COLO829 (cell line): ENCODE measurements at places on chromosomes 4 and X.

DNA sequence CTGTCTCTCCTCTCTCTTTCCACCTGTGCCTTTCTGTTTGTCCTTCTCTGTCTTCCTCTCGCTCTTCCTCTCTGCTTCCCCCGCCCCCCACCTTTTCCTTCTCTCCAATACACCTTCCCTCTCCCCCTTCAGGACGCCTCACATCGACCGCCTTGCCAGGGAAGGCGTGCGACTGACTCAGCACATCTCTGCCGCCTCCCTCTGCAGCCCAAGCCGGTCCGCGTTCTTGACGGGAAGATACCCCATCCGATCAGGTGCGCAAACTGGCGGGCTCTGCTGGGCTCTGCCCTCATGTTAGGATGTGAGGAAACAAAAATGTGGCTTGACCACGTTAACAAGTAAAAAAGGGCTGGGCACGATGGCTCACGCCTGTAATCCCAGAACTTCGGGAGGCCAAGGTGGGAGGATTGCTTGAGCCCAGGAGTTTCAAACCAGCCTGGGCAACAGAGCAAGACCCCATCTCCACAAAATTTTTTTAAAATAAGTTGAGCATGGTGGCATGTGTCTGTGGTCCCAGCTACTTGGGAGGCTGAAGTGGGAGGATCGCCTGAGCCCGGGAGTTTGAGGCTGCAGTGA is 35.2 kb downstream of the ARSF start:
- DNase-seq: no peak

DNA sequence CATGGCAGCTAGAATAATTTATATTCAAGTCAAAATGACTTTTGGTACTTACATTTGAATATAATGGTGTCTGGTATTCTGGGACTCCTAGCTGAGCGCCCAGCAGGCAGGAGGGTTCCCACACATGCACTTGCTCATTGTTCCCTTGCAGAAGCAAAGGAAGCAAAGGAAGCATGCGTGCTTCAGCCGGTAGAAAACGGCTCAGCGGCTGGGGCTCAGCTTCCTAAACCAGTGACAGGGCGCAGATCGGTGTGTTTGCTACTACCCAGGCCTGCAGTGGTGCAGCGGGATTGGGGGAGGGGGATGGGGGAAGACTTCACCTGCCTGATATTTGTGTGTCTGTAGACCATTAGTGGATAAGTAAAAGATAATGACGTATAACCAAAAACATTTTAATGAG is 978.3 kb upstream of the TENM3 start:
- no peak for DNase-seq

GRCh38 chrX:115337491-115338144 is 48.1 kb downstream of the LUZP4 start:
- peak; percentile 17 for DNase-seq

GRCh38 chr4:827209-828081 is 1.5 kb upstream of the CPLX1 start:
- no peak for DNase-seq

DNA sequence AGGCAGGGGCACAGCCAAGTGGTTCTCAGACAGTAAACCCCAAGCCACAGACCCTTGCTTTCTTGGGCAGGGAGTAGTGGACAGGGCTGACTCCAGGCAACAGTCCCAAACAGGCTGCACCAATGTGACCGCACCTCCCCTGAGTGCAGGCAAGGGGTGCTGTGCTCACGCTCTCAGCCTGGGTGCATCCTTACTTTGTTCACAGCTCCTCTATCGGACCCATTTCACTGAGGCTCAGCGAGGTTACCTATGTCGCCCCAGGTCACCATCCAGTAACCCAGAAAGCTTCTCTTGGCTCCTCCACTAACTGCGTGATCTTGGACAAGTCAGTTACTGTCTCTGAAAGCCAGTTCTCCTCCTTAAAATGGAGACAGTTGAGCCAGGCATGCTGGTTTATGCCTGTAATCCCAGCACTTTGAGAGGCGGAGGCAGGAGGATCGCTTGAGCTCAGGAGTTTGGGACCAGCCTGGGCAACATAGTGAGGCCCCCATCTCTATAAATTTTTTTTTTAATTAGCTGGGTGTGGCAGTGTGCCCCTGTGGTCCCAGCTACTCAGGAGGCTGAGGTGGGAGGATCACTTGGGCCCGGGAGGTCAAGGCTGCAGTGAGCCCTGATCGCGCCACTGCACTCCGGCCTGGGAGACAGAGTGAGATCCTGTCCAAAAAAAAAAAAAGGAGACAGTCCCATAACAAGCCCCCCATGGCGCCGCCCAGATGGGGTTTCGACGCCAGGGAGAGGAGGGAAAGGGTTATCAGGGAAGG is 823 bp upstream of the MAN2B2 start:
- DNase-seq: no peak

DNA sequence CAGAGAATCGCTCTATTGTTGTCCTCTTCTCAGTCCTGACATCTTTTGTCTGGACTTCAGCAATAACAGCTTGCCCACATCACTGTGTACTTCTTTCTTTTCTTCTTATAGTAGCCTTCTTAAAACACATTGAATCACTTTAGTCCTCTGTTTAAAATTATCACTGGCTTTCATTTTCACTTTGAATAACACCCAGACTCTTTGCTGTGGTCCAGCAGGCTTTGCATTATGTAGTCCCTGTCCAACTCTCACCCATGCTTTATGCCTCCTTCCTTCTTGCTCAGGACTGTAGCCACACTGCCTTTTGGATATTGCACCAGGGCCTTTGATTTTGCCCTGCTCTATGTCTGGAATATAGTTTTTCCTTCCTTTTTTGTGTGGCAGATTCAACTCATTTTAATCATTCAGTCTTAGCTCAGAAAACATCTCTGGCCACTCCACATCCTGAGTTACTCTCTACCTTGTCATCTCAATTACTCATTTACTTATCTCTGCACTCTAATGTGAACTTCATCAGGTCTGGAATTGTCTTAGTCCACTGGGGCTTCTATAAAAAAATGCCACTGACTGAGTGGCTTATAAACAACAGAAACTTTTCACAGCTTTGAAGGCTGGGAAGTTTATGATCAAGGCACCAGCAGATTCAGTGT is 168.2 kb downstream of the C4orf33 start:
- DNase-seq: no peak

- DNase-seq: no peak
Measured at GRCh38 chrX:144946666-144947065, 300.6 kb upstream of the SPANXN1 start.

DNA sequence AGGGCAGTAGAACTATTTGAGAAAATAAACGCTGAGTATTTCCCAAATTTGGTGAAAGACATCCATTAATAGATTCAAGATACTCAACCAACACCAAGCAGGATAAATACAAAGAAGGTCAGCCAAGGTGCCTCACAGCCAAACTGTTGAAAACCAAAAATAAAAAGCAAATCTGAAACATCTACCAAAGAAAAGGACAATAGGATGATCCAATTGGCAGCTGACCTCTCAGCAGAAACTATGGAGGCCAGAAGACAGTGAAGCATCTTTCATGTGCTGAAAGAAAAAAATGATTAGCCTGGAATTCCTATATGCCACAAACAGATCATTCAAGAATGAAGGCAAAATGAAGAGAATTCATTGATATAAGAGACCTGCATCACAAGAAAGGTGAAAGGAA is 44.9 kb downstream of the USP46 start:
- DNase-seq: no peak

DNA sequence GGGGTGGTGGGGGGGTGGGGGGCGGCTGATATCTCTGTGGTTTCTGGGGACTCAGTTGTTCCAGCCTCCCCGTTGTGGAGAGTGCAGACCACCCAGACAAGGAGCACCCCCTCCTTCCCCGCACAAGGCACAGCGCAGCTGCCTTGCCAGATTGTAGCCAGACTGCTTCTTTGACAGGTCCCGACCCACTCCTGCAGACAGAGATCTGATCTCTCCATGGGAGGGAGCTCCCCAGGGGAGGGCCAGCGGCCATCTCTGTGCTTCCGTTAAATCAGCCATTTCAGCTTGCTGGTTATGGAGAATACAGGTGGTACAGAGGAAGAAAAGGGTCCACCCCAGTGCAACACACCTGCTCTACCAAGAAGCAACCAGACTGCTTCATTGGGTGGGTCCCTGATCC is 80.8 kb downstream of the FGF16 start:
- no peak for DNase-seq

GRCh38 chr4:41939016-41939626 is 3.9 kb downstream of the TMEM33 start:
- DNase-seq: no peak

- no peak for DNase-seq
Measured at GRCh38 chr4:44056721-44057151, 391.9 kb downstream of the KCTD8 start.

- DNase-seq: no peak
Measured at GRCh38 chr4:4775493-4776004, 83.9 kb upstream of the MSX1 start.

- peak; percentile 16 for DNase-seq
Measured at GRCh38 chr4:103400405-103400804, 202.3 kb upstream of the CENPE start.

GRCh38 chr4:1012034-1012739 is 761 bp downstream of the FGFRL1 start:
- DNase-seq: no peak

DNA sequence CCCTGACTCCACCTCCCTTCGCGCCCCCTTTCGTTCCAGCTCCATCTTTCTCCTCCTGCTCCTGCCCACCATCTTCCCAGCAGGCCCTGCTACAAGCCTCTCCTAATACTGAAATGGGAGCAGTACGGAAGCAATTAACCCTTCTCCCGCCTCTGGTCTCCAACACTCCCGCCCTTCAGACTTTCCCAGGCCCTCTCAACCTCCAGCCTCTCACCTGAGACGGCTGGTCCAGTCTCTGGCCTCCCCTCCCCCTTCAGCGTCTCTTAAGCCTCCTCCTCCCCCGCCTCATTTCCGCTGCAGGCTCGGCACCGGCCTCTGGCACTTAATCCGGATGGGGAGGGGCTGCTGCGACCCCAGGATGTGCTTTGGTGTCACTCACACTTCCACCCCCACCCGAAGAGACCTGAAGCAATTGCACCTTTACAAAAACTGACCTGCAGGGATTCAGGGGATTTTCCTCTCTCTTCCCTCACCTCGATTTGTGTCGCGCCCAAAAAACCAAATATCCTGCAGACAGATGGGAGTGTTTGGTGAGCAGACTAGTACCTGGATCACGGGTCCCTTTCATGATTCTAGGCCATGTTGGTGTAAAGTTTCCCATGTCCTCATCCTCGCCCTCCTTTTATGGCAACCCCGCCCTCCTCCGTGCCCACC is 657 bp downstream of the TCEAL8 start:
- no peak for DNase-seq

DNA sequence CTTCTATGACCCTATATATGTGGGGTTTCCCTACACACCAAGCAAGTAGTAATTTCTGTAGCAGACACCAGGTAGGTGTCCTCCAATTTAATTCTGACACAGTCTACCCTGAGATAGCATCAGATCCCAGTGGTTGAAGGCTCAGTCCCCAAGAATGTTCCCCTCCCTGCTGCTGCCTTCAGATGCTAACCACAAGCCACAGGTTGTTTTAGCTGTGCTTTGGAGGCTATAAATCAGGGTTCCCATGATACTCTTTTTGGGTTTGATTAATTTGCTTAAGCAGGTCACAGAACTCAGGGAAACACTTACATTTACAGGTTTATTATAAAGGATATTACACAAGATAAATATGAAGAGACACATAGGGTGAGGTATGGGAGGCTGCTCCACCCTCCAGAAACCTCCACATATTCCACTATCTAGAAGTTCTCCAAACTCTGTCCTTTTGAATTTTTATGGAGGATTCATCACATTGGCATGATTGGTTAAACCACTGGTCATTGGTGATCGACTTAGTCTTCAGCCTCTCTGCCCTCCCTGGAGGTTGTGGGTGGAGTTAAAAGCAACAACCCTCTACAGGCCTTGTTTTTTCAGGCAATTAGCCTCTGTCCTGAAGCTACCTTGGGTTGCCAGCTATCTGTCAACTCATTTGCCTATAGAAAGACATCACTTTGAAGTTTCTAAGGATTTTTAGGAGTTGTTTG is 50.8 kb downstream of the GRIA2 start:
- DNase-seq: no peak

DNA sequence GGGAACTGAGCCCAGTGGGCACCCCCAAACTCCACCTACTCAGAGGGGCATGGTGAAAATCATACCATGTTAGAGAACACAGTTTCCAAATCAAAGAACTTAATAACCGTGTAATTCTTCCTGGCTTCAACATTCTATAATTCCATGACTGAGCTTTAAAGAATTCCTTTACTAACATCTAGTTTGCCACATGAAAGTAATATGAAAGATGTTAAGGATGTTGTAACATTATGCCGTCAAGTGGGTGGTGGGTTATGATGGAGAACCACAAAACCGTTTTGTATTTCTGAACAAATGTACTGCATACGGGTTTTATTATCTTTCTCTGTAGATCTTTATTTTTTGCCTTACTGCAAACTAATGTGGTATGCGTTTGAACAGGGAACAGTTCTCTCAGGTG is 549.0 kb upstream of the MAGEB2 start:
- peak; percentile 45 for DNase-seq

- no peak for DNase-seq
Measured at GRCh38 chrX:71618303-71618721, at the start of gene CXCR3. Gene CXCR3 (minus strand): TSS chrX:71618511. CDS start chrX:71618449, 62 bp downstream.

- DNase-seq: no peak
Measured at GRCh38 chr4:176425035-176425434, 105.3 kb downstream of the SPCS3 start.

GRCh38 chrX:9866633-9867032 is 80.4 kb downstream of the SHROOM2 start:
- DNase-seq: no peak

GRCh38 chrX:31201503-31201902 is 129.7 kb upstream of the FTHL17 start:
- no peak for DNase-seq

DNA sequence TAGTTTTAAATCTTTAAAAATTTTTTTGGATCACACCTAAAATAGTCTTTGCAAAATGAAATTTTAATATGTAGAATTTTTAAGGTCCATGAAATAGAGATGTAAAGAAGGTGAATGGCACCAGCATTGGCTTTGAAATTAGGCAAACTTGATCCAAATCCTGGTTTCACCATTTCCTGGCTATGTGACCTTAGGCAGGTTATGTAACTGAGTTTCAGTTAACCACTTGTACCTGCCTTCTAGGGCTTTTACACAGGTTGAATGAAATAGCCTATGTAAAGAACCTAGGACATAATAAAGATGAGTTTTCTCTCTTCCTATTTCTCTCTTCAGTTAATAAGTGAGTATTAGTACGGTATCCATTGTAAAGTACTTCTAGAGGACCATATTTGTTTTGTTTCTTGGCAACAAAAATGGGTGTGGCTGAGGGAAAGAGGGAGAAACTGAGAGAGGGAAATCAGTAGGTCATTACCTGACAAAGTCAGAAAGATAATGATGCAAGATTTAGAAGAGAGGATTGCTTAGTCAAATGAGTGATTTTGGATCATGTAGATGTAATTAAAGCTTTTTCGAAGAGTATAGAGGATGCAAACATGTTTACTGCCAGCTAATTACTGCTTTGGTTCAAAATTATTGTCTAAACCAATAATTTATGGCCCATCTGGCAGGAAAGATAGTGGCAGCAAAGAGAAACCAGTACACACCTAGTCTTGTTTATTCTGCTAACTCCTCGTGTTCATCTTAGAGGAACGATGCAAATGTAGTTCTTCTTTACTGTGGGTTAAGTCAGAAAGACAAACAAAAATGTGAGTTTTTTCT is 81.9 kb downstream of the PDLIM5 start:
- no peak for DNase-seq

- no peak for DNase-seq
Measured at GRCh38 chr4:153222707-153223426, 18.6 kb downstream of the TRIM2 start.

GRCh38 chr4:106569146-106570031 is 200.8 kb upstream of the GIMD1 start:
- no peak for DNase-seq
